ENCODE measurements at places on chromosomes 3 and 15.

- no peak for DNase-seq
Measured at GRCh38 chr3:168796339-168796738, 700.6 kb upstream of the GOLIM4 start.

GRCh38 chr3:69925506-69925905, 74.0 kb upstream of the SAMMSON start:
- no peak for DNase-seq

GRCh38 chr3:66314455-66314854, 93.7 kb downstream of the SLC25A26 start:
- no peak for DNase-seq

- DNase-seq: no peak
Measured at GRCh38 chr3:115099986-115100571, 47.0 kb downstream of the ZBTB20 start.

DNA sequence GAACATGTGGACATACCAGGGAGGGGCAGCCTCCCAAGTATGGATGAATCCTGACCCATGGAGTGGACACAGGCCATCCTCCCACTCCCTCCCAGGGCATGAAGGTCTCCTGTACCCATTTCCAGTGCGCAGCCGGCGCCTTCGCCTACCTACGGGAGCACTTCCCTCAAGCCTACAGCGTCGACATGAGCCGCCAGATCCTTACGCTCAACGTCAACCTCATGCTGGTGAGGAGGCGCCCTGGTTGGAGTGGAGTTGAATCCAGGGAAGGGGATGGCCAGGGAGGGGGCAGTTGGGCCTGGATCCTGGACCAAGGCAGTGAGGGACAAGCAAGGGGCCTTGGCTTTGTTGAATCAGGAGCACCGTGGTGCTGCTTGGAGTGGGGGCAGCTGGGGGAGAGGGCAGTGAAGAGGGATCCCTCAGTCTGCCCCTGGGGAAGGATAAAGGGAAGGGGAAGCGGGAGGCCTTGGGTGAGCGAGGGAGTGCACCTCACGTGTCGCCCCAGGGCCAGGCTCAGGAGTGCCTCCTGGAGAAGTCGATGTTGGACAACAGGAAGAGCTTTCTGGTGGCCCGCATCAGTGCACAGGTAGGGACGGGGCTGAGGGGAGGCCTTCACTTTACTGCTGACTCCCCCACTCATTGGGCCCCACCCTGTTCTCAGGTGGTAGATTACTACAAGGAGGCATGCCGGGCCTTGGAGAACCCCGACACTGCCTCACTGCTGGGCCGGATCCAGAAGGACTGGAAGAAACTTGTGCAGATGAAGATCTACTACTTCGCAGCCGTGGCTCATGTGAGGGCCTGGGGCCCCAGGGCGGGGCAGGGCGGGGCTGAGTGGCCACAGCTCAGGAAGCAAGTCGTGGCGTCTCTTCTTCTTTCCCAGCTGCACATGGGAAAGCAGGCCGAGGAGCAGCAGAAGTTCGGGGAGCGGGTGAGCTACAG, 25.3 kb downstream of the PTPN23 start:
- DNase-seq: no peak

GRCh38 chr15:35546511-35547381, 781 bp upstream of the DPH6 start:
- no peak for DNase-seq

Measured in LNCaP clone FGC (cell line).